Sigmoid colon (tissue), 7 donors: ENCODE measurements at places on chromosomes 7 and 10. TPM values are rescaled to one million over a fixed set of nuclear protein-coding genes. Genes with fewer than 3 reads are reported as not detected.
A peak's percentile ranks its signal among the peaks of the same experiment; 100 is the strongest.

- no peaks in the 10 kb centered on the region for H3K27me3 ChIP-seq
- H3K4me3 ChIP-seq, result no peak overlapping the region
- H3K36me3 ChIP-seq, result no peaks in the 10 kb centered on the region
- H3K4me1 ChIP-seq, result peaks cover 27% of the 10 kb centered on the region
Observed at GRCh38 chr10:6383096-6383812, 180.5 kb downstream of the PFKFB3 start.

- no peaks in the 10 kb centered on the region for H3K4me1 ChIP-seq
- peaks cover 16% of the 10 kb centered on the region for H3K27me3 ChIP-seq
- no peaks in the 10 kb centered on the region for H3K36me3 ChIP-seq
- H3K4me3 ChIP-seq, result no peak overlapping the region
- no peak overlapping the region for H3K27ac ChIP-seq
Observed at GRCh38 chr10:97090035-97090434, 95.7 kb downstream of the SLIT1 start.

DNA sequence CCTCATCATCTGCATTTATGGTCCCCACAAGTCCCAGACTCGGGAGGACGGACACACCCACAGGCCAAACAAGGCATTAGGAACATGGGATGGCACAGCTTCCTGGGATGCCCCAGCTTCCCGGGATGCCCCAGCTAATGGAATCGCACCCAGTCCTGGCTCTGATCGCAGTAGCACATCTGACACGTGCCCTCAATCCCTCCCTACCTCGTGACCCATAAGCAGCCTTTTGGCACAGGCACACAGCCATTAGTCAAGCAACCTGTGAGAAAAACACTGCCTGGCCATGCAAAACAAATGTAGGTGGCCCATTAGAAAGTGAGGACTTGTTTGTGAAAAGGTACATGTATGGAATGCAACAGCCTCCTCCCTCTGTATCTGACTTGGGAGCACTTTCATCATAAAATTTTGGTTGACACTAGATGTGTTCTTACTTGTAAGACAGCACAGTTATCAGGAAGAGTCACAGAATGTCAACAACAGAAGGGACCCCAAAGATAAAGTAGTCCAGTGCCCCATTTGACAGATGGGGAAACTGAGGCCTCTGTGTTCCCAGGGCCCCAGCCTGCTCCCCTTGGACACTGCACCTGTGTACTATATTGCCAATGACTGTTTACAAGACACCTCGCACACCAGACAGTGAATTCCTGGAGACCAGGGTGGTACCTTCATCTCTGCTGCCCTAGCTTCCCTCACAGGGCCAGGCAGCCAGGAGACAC is 34.4 kb downstream of the DLG5 start:
- H3K4me3 ChIP-seq, result no peak overlapping the region
- peaks cover 78% of the 10 kb centered on the region for H3K4me1 ChIP-seq
- no peaks in the 10 kb centered on the region for H3K27me3 ChIP-seq
- DNase-seq, result peak; percentile 87
- peak overlapping the region; percentile 55 for H3K27ac ChIP-seq
- no peaks in the 10 kb centered on the region for H3K36me3 ChIP-seq

DNA sequence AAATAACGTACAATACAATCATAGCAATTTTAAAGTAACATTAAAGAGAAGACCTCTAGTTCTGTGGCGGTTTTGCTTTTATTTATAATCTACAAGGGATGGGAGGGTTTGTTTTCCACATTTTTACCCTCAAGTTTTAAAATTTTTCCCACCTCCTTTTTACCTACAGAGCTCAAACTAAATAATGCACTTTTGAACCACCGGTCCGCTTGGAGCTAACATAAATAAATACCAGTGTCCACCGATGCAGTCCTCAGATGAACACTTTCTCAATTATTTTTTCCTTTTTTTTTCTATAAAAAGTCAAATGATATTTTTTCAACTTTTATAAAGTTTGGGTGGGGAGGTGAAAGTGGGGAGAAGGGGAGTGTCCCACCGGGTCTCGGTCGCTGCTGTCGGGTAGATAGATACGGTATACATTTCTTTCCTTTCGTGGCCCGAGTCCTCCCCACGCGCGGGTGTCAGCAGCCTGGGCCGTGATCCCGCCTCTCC is 3.3 kb downstream of the ZNF503 start:
- H3K36me3 ChIP-seq, result peaks cover 13% of the 10 kb centered on the region
- H3K27ac ChIP-seq, result peak overlapping the region; percentile 97
- no peak for DNase-seq
- H3K4me1 ChIP-seq, result peaks cover 16% of the 10 kb centered on the region

DNA sequence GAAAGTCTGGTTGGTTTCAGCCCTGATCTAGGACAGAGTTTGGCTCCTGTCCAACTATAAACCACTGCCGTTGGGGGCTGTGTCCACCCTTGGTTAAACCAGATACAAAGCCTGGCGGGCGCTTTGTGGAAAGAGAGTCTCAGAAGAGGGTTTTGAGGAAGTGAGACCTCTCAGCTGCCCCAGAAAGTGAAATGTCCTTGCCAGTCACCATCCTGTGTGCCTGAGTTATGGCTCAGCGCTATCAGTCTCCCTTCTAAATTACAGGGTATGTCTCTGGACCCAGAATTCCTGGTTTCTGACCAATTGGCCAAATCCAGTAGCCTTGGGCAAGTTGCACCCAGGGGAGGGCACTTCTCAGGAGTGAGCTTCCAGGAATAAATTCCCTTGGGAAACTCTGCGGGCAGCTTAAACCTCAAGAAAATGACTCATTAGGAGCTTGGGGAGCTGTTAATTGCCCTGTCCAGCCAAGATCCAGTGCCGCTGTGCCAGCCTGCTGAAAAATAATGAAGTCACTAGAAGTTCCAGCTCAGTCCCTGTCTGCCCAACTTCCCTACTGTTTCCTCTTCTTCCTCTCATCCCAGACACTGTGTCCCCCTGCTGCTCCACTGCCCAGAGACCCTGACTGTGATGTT is 66.7 kb upstream of the PDZD8 start:
- no peak for DNase-seq
- H3K4me1 ChIP-seq, result peaks cover 22% of the 10 kb centered on the region
- H3K4me3 ChIP-seq, result no peak overlapping the region
- H3K27me3 ChIP-seq, result no peaks in the 10 kb centered on the region
- H3K36me3 ChIP-seq, result no peaks in the 10 kb centered on the region
- H3K27ac ChIP-seq, result peak overlapping the region; percentile 2

DNA sequence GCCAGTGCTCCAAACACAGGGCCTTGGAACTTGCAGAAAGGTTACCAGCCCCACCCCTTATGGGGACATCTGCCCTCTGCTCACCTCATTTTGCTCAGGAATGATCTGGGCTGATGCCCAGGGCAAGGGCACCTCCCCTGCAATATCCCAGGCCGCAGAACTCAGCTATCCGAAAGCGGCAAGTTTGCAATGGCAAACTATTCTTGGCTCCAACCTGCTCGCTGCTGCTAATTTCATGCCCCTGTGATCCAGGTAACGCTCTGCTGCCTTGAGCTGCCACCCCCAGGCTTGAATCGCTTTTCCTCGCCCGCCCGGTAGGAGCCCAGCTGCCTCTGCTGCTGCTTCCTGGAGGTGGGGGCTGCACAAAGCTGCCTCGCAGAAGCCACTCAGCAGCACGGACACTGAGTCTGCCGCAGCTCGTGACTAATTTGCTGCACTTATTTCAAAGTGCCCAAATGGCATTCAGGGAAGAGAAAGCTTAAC is 18.2 kb downstream of the SLC29A3 start:
- H3K4me1 ChIP-seq, result no peaks in the 10 kb centered on the region
- no peaks in the 10 kb centered on the region for H3K27me3 ChIP-seq
- no peak overlapping the region for H3K27ac ChIP-seq
- H3K36me3 ChIP-seq, result no peaks in the 10 kb centered on the region

- no peak overlapping the region for H3K27ac ChIP-seq
- no peak for DNase-seq
- peaks cover 6% of the 10 kb centered on the region for H3K4me1 ChIP-seq
- no peaks in the 10 kb centered on the region for H3K36me3 ChIP-seq
- no peak overlapping the region for H3K4me3 ChIP-seq
- H3K27me3 ChIP-seq, result no peaks in the 10 kb centered on the region
Observed at GRCh38 chr7:116766881-116767280, 94.9 kb downstream of the MET start.

GRCh38 chr10:126618466-126618865 is 52.0 kb downstream of the C10orf90 start:
- no peaks in the 10 kb centered on the region for H3K36me3 ChIP-seq
- H3K4me3 ChIP-seq, result no peak overlapping the region
- DNase-seq, result no peak
- H3K27ac ChIP-seq, result no peak overlapping the region
- no peaks in the 10 kb centered on the region for H3K4me1 ChIP-seq

DNA sequence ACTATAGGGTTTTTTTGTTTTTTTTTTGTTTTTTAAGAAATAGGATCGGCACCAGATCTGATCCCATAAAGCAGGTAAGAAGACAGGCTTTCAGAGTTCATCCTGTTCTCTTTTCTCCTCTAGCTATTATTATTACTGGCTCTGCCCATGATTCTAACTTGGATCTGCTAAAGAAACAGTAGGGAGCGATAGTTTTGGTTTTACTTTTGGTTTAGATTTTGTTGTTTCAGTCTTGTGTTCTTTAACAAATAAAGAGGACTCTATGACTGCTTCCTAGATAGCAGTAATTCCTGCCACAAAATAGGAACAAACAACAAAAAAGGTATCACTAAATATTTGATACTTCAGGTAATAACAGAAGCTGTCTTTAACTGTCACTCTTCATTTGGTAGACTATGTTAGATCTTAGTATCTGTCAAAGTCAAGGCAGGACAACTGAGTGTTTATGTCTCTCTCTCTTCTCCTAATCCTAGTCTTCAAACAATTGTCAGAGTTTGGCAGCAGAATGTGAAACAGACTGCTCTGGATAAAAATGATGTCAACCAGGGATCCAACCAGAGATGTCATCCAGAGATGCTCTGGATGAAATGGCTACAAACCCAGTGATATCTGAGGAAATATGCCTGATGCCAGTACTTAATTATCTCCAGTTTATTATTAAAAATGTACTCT is 99.8 kb downstream of the KMT2C start:
- peaks cover 68% of the 10 kb centered on the region for H3K4me1 ChIP-seq
- peak overlapping the region; percentile 5 for H3K4me3 ChIP-seq
- no peaks in the 10 kb centered on the region for H3K27me3 ChIP-seq
- DNase-seq, result no peak

DNA sequence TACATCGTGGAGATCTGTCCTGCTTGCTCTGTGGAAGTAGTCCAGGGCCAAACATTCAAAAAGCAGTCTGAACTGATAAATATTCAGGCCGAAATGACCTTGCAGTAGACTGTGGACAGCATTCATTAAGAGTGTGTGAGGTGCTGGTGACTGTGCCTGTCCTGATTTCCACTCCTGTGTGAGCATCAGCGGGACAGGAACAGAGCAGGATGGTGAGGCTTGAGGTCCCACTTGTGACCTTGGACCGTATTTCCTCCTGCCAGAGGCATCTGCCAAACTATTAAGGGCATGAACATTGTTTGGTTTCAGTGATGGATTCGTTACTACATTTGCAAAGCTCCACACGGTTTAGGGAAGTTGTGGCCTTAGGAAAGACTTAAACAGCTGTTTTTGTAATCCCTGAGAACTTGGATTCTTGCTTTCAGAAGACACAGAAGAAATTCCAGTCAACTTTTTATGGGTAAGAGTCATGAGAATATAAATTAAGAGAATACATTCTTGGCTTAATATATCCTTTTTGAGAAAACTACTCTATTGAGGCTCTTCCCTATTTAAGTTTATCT is 32.8 kb downstream of the CCNY start:
- no peak overlapping the region for H3K4me3 ChIP-seq
- peak overlapping the region; percentile 82 for H3K27ac ChIP-seq
- DNase-seq, result no peak
- peaks cover 68% of the 10 kb centered on the region for H3K4me1 ChIP-seq

GRCh38 chr10:44198780-44199097 is 186.2 kb downstream of the CXCL12 start:
- no peak overlapping the region for H3K4me3 ChIP-seq
- no peaks in the 10 kb centered on the region for H3K36me3 ChIP-seq
- no peak overlapping the region for H3K27ac ChIP-seq

GRCh38 chr7:45230611-45231165 is 73.1 kb downstream of the RAMP3 start:
- no peak overlapping the region for H3K4me3 ChIP-seq
- H3K27ac ChIP-seq, result no peak overlapping the region
- no peaks in the 10 kb centered on the region for H3K4me1 ChIP-seq
- DNase-seq, result no peak
- no peaks in the 10 kb centered on the region for H3K27me3 ChIP-seq

GRCh38 chr10:121414366-121415062 is 183.7 kb downstream of the FGFR2 start:
- H3K4me1 ChIP-seq, result peaks cover 34% of the 10 kb centered on the region
- no peaks in the 10 kb centered on the region for H3K27me3 ChIP-seq
- H3K27ac ChIP-seq, result no peak overlapping the region
- H3K36me3 ChIP-seq, result no peaks in the 10 kb centered on the region

DNA sequence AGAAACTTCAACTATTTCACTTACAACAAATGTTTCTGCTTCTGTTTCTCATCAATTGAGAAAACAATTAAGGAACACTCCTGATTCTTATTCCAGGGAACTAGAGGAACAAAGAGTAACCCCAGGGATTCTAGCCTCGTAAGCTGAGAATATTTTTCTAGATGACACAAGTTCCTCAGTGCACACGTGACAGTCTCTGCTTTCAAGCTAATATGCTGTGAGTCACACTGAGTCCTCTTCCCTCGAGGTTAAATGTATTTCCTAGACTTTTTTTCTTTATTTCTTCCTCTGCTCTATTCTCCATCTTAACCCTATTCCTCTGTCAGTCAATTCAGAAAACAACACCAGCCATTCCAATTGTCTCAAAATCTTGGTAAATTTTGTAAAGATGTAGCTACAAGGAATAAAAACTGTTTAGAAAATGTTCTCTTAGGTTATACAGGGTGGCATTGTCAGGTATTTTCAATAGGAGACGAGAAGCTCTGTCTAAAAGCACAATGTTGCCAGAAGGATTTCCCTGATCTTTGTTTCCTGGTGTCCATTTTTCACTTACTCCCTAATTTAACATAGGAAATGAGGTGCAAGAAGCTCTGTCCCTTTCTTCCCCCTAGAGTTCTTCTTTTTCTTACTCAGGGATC is 5.8 kb upstream of the C1GALT1 start:
- H3K27me3 ChIP-seq, result no peaks in the 10 kb centered on the region
- H3K36me3 ChIP-seq, result no peaks in the 10 kb centered on the region

DNA sequence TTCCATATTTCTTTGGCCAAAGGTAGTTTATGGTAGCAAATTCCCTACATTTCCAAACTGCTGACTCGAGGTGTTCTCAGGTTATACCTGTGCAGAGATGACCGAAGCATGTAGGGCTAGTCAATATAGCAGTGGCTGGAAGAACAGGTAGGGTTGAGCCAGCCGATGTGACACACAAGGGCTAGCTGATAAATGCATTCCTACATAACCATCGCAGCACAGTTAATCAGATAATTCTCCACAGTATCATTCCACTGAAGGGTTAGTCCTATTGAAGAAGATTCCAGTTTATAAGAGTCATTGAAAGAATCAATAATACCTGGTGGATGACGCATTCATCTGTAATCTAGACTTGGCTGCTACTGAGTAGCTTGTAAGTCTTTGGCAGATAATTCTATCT is 220.0 kb downstream of the KIF20B start:
- no peaks in the 10 kb centered on the region for H3K27me3 ChIP-seq
- H3K27ac ChIP-seq, result no peak overlapping the region
- DNase-seq, result no peak
- H3K4me3 ChIP-seq, result no peak overlapping the region
- no peaks in the 10 kb centered on the region for H3K4me1 ChIP-seq

Gene TRIM50
- not detected for total RNA-seq

Gene HMX3
- not detected for total RNA-seq

Gene LIPN
- total RNA-seq, result not detected

Gene NEUROD6
- not detected for total RNA-seq

Gene UCMA
- not detected for total RNA-seq

Gene PNLIPRP1
- not detected for total RNA-seq

Gene TMEM229A
- 0.71 TPM for total RNA-seq
